Fibroblast of lung (primary cell): ENCODE measurements at places on chromosomes 1 and 21. TPM values are rescaled to one million over a fixed set of nuclear protein-coding genes. Genes with fewer than 3 reads are reported as not detected.

- no peak for DNase-seq
Measured at GRCh38 chr1:204155881-204156280, 4.0 kb upstream of the ETNK2 start.

ITGB2 gene
- polyA plus RNA-seq = 0.05 TPM in 1 of 2 replicates, not detected in the other

- DNase-seq = no peak
Measured at GRCh38 chr1:151526735-151527525, 13.2 kb upstream of the TUFT1 start.

DNA sequence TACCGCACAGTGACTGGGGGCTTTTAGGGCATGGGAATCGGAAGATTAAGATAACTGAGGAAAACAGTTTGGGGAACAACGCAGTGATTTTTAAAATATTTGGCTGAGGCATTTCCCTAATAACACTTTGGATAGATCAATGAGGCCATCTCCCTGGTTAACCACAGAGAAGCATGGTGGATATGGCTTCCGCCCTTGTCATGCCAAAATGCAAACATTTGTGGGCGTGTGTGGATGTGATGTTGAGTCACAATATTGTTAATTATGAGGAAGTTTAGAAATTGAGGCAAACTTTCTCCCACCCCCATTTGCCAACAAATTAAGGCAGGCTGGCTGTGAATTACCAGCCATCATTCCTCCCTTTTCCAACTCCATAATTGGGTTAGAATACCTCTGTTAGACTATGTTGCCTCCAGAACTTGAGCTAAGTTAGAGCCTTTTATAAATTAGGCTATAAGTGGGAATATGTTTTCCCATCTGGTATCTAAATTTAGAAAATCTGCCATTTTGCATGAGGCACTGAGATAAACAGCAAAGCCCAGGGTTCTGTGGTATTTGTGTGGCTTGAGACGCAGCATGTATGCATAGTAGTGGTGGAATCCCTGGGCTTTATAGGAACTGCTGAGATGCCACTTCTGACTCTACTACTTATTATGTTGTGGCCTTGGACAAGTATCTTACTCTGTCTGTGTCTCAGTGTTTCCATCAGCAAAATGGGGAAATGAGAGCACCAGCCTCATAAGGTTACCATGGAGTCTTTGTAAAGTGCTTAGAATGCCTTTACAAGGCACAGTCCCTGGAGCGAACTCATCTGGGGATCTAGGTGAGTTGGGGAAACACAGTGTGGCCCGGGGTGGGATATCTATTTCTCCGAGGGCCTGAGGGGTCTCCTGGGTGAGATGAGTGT lies 154.6 kb downstream of the C1orf94 start:
- DNase-seq = no peak
